ENCODE measurements at places on chromosomes 5 and 9. TPM values are rescaled to one million over a fixed set of nuclear protein-coding genes. Genes with fewer than 3 reads are reported as not detected.

GRCh38 chr5:138989720-138990119, 114.6 kb upstream of the LRRTM2 start:
- H3K4me1 ChIP-seq, result no peaks in the 10 kb centered on the region
- H3K27ac ChIP-seq, result no peak overlapping the region
- H3K27me3 ChIP-seq, result no peaks in the 10 kb centered on the region
- H3K36me3 ChIP-seq, result no peaks in the 10 kb centered on the region
- no peak overlapping the region for H3K4me3 ChIP-seq

- no peak for DNase-seq
- H3K36me3 ChIP-seq, result no peaks in the 10 kb centered on the region
- no peak overlapping the region for H3K4me3 ChIP-seq
- H3K4me1 ChIP-seq, result peaks cover 54% of the 10 kb centered on the region
Measured at GRCh38 chr9:88531920-88532698, 2.9 kb upstream of the NXNL2 start.

Gene SPATA31D4
- not detected for total RNA-seq

DNA sequence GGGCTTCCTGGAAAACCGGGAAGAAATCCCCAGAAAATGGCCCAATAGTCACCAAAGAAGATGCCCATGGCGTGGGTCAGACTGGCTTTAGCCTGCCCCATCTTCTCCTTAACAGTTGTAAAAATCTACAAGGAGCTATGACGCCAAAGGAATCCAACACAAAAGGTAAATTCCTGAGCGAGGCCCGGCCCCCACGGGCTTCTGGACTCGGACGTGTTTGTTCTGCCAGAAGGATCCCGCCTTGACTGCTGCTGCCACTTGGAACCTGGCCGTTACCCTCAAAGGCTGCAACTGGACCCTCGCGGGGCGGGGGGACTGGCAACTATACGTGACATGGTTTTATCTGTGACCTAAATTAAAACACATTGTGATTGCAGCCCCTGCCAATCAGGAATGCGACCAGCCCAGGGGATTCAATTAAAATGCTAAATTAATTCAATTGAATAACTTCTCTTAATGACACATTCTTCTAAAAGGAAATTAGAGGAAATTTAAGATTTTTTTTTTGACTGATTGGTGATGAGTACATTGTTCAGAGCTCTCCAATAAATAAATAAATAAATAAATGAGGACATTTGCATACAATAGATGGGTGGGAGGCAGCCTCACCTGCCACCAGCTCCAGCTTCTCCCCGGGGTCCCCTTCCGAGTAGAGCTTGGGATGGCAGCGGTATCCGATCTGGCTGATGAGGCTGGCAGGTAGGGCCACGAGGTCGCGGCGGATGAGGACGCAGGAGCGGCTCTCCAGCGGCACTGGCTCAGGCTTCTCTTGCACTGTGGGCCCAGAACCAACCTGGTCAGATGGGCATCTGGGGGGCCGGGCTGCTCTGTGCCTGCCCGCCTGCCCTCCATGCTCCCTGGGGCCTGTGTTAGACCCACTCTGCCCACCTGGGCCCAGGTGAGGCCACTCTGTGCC, 54.7 kb upstream of the UBAC1 start:
- H3K4me1 ChIP-seq, result no peaks in the 10 kb centered on the region
- H3K4me3 ChIP-seq, result no peak overlapping the region
- H3K36me3 ChIP-seq, result no peaks in the 10 kb centered on the region
- no peak overlapping the region for H3K27ac ChIP-seq

All from body of pancreas (tissue), 4 donors.